Mesendoderm (in vitro differentiated cells): ENCODE measurements at places on chromosomes 3 and 15.

GRCh38 chr3:98026425-98027084, 8.6 kb downstream of the GABRR3 start:
- no peak overlapping the region for H3K4me3 ChIP-seq
- no peak for DNase-seq
- H3K27ac ChIP-seq = no peak overlapping the region
- no peaks in the 10 kb centered on the region for H3K4me1 ChIP-seq
- no peaks in the 10 kb centered on the region for H3K27me3 ChIP-seq

GRCh38 chr3:97579365-97579764, 185.2 kb upstream of the ARL6 start:
- no peak overlapping the region for H3K4me3 ChIP-seq
- H3K27ac ChIP-seq = no peak overlapping the region
- no peaks in the 10 kb centered on the region for H3K4me1 ChIP-seq

DNA sequence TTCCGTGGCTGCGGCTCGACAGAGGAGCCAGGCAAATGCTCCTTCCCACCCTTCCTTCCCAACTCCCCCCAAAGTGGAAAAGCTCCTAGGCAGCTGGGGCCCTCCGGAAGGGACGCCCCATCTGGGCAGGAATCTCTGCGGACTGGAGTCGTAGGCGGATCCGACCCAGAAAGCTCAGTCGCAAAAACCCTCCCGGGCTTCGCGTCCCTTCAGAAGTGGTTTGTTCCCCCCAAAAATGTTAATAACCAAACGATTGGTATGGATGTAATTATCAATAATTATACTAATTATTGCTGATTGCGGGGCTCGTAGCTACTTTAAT, 3.8 kb downstream of the RNU6-1 start:
- H3K27ac ChIP-seq = no peak overlapping the region
- no peaks in the 10 kb centered on the region for H3K36me3 ChIP-seq
- no peak for DNase-seq
- peaks cover 47% of the 10 kb centered on the region for H3K27me3 ChIP-seq
- no peak overlapping the region for H3K4me3 ChIP-seq

GRCh38 chr3:184344579-184345316, 7.3 kb downstream of the FAM131A start:
- no peak for DNase-seq
- no peak overlapping the region for H3K4me3 ChIP-seq
- peaks cover 4% of the 10 kb centered on the region for H3K4me1 ChIP-seq
- no peaks in the 10 kb centered on the region for H3K27me3 ChIP-seq
- no peak overlapping the region for H3K27ac ChIP-seq
- peaks cover 5% of the 10 kb centered on the region for H3K36me3 ChIP-seq

- H3K36me3 ChIP-seq = no peaks in the 10 kb centered on the region
- DNase-seq = peak; percentile 45
- no peaks in the 10 kb centered on the region for H3K4me1 ChIP-seq
- peaks cover 4% of the 10 kb centered on the region for H3K27me3 ChIP-seq
These were observed 1.1 kb upstream of the VIPR1 start for GRCh38 chr3:42501321-42501680.

GRCh38 chr3:66642484-66642883, 141.7 kb upstream of the LRIG1 start:
- no peak overlapping the region for H3K4me3 ChIP-seq
- H3K4me1 ChIP-seq = no peaks in the 10 kb centered on the region
- no peaks in the 10 kb centered on the region for H3K36me3 ChIP-seq

DNA sequence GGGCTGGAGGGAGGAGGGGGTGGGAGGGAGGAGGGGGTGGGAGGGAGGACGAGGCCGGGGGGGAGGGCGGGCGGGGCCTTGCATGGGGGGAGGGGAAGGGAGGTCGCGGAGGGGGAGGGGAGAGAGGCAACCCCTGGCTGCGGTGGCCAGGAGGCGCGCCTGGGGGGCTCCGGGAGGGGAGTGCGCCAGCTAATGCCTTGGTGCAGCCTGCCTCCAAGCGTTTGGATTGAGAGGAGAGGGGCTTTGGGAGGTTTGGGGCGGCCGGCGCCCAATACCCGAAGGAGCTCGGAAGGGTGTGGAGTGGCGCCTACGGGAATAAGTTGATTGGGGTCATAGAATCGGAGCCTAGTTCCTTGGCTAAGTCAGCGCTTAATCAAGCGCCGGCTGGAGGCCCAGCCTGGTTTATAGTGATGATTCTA, 557 bp downstream of the TFG start:
- peaks cover 9% of the 10 kb centered on the region for H3K4me1 ChIP-seq
- H3K4me3 ChIP-seq = peak overlapping the region; percentile 91
- no peaks in the 10 kb centered on the region for H3K36me3 ChIP-seq
- H3K27me3 ChIP-seq = no peaks in the 10 kb centered on the region

DNA sequence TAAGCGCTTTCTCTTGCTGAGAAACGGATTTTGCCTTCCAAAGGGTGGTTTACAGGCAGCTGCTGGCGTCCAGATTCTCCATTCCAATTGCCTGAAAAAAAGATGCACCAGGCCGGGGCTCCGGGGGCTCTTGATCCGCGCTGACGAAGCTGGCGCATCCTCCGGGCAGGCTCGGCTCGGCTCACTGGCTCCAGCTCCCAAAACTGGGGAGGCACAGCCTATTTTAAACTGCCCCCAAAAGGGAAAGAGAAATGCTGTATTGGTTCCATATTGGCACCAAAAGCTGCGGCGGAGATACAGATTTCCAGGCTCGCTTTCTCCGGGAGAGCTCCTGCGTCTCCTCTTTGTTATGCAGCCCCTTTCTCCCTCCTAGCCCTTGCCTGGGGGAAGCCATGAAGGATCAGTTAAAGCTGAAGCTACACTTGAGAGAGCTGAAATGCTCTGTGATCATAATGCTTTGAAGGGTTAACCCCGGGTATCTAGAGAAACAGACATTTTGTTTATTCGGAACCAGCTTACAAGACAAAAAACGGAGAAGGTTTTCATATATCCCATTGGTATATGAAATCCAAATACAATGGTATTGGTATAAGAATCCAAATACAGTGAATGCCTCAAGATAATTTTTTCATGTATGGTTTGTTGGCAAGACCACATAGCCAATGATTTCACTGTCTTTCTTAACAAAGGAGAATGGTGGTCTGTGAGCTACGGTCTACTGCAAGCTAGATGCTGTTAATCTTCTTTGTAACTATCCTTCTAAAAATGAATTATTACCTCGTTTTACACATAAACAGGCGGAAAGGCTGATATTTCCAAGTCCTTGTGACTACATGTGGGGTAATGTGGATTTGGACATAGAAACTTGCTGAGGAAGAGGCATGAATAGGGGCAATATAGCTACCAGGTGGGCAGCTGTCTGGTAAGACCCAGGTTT, 693 bp downstream of the CD200 start:
- peaks cover 9% of the 10 kb centered on the region for H3K4me1 ChIP-seq
- peak overlapping the region; percentile 82 for H3K4me3 ChIP-seq
- DNase-seq = peak; percentile 76
- no peaks in the 10 kb centered on the region for H3K27me3 ChIP-seq
- no peaks in the 10 kb centered on the region for H3K36me3 ChIP-seq
